ENCODE measurements at places on chromosomes 6 and 20. TPM values are rescaled to one million over a fixed set of nuclear protein-coding genes. Genes with fewer than 3 reads are reported as not detected.

The RRAGD gene
- total RNA-seq: not detected

The C20orf144 gene
- not detected for total RNA-seq

The PFDN4 gene
- 27.9 TPM for total RNA-seq

The TREM1 gene
- total RNA-seq: not detected

The MARCKS gene
- 53.1 TPM for total RNA-seq

- DNase-seq: no peak
Measured at GRCh38 chr6:162219266-162219665, 508.3 kb downstream of the PRKN start.

GRCh38 chr20:33693741-33694638 is 7.8 kb upstream of the E2F1 start:
- DNase-seq: no peak

DNA sequence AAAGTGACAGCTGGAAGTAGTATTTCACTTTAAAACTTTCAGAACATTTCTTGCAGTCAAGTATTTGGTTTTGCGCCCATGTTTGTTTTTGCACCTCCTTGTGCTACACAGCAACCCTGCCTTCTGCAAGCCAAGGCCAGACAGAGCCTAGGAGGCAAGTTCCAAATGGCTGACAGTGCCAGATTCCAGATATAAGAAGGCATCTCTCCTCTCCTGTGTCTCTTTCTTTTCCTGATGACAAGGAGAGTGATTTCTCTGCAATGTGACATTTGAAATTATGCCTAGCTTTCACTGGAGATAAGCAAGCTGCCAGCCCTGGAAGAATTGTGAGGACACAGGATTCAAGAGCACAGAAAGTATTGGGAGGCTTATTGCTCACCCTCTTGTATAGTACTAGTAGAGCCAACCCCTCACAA is 149.1 kb upstream of the TENT5A start:
- DNase-seq: no peak

DNA sequence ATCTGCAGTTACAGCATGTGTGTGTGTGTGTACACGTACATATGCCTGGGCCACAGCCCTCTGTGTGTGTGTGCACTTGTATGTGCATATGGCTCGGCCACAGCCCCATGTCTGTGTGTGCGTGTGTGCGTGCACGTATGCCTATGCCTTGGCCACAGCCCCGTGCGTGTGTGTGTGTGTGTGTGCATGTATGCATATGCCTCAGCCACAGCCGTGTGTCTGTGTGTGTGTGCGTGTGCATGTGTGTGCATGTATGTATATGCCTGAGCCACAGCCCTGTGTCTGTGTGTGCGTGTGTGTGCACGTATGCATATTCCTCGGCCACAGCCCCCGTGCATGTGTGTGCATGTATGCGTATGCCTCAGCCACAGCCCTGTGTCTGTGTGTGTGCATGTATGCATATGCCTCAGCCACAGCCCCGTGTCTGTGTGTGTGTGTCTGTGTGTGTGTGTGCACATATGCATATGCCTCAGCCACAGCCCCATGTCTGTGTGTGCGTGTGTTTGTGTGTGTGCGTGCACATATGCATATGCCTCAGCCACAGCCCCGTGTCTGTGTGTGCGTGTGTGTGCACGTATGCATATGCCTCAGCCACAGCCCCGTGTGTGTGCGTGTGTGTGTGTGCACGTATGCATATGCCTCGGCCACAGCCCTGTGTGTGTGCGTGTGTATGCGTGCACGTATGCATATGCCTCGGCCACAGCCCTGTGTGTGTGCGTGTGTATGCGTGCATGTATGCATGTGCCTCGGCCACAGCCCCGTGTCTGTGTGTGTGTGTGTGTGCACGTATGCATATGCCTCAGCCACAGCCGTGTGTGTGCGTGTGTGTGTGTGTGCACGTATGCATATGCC is 14.6 kb upstream of the C20orf204 start:
- DNase-seq: no peak

GRCh38 chr6:85044361-85044760 is 280.0 kb upstream of the TBX18 start:
- DNase-seq: no peak

DNA sequence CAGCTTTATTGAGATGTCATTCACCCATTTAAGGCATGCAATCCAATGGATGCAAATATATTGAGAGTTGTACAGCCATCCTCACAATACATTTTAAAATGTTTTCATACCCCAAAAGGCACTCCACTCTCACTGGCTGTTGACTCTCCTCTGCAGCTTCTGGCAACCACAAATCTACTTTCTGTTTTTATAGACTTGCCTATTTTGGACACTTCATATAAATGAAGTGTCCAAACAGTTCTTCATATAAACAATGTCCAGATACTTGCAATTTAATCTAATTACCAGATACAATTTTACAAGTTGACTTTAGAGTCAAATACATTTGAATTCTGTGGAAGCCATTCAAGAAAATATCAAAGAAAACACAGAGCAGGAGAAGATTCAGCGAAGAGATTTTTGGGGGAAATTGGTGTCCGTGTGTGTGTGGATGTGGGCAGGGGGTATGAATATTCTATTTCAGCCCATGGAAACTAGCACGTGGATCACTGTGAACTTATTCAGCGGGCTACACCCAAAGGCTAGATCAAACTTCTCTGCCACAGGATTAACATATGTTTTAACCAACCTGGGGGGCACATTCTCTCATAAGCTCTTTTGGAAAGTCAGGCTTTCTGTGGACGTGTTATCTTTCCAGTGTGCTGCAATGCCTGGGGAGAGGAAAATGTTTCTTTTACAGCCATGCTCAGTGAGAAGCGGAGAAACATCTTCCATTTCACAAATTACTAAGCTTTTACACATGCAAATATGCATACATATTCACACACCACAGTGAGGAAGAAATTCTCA is 73.9 kb downstream of the PLG start:
- no peak for DNase-seq

DNA sequence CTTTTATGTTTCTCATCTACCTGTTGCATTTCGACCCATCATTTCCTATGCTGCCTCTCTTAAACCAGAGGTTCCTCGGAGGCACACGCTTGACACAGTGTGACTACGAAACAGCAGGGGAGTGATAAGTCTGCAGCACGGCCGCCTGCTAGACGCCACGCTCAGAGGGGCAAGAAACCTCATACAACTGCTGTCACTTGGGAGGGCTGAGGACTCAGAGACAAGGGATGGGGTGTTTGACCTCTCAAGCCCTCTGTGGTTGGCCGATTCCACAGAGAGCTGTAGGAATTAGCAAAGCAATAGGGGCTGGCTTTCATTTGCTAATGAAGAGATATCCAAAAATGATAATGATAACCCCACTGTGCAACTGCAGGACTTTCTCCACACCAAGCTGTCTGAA is 372.5 kb downstream of the ZFAND3 start:
- no peak for DNase-seq

- DNase-seq: no peak
Measured at GRCh38 chr6:52537001-52537753, 39.7 kb downstream of the TRAM2 start.

GRCh38 chr6:2528156-2528555 is 222.6 kb downstream of the MYLK4 start:
- DNase-seq: no peak

DNA sequence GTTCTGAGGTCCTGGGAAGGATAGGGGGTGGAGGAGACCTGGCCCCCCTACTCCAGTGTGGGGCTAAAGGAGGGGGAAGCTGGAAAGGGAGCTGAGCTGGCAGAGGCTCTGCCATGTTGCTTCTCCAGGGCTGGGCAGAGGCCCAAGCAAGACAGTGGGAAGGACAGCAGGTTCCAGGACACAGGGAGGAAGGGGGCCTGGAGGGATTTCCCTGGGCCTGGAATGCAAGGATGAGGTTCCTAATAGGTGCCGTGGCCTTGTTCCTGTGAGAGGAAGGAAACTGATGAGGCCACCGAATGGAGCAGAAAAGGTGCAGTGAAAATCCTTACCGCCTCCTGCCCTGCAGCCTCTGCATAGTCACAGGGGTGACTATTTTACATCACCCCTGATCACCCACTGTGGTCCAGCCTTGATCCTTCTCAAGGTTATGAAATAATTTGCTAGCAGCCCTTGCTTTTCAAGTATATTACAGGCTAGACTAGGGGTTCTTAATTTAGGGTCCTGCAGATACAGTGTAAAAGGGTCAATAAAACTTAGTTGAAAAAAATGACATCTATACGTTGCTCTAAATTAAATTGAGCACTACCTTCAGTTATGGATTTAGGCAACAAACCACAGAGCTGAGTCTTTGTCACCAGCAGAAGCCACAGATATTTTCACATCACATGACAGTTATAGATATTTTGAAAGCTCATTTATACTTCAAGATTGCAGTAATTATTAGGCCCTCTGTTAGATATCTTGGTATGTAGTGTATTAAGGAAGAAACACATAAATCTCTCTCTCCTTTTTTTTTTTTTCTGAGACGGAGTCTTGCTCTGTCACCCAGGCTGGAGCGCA is 45.7 kb upstream of the RNF24 start:
- no peak for DNase-seq

- DNase-seq: peak; percentile 71
Measured at GRCh38 chr6:26064619-26065257, 22.5 kb upstream of the HFE start.

DNA sequence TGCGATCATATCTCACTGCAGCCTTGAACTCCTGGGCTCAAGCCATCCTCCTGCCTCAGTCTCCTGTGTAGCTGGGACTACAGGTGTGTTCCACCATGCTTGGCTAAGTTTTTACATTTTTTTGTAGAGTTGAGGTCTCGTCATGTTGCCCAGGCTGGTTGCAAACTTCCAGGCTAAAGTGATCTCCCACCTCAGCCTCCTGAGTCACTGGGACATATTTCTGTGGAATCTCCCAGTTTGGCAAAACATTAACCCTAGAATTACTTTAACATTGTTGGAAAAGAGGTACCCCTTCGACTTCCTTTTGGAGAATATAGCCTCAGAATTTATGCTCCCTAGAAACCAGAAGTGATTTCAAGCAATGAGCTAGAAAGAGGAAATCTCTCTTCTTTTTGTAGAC is 57.2 kb downstream of the SHLD1 start:
- no peak for DNase-seq

GRCh38 chr6:139888681-139889122 is 514.3 kb upstream of the CITED2 start:
- DNase-seq: no peak

DNA sequence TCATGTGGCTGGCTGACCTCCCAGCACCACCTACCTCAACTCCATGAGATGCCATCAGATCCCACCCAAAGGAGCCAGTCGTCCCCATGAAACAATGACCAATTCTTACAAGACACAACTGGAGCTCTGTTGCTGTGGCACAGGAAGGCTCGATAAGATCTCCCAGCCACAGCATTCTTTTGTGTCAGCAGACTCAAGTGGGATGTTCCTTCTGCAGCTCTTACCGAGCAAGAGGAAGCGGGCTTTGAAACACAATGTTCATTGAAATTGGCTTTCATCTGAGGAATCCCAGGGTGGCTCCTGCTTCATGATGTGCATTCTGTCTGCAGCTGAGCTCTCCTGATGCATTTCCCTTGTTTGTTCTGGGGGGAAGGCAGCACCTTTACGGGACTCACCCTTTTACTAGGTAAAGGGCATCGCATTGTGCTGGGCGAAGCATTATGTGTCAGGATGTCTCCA is 222.0 kb upstream of the SGK1 start:
- peak; percentile 88 for DNase-seq

DNA sequence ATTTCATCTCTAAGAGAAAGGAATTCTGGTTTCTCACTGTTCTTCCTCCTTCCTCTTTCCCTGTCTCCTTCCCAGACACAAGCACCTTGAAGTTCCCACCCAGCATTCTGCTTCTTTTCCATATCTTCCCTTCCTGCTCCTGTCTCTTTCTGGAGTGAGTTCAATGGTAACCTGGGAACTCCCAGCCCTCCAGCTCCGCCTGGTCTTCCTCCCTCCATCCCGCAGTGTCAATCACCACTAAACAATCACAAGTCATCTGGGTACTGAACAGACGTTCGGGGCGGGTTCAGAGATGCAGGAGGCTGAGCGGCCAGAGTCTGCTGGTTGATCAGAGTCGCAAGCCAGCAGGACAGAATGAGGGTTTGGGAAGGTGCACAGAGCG is 7.7 kb downstream of the TTBK1 start:
- peak; percentile 37 for DNase-seq

- DNase-seq: no peak
Measured at GRCh38 chr6:105135907-105136430, 43.8 kb downstream of the POPDC3 start.

- DNase-seq: no peak
Measured at GRCh38 chr20:33789858-33790182, 21.3 kb upstream of the CHMP4B start.

DNA sequence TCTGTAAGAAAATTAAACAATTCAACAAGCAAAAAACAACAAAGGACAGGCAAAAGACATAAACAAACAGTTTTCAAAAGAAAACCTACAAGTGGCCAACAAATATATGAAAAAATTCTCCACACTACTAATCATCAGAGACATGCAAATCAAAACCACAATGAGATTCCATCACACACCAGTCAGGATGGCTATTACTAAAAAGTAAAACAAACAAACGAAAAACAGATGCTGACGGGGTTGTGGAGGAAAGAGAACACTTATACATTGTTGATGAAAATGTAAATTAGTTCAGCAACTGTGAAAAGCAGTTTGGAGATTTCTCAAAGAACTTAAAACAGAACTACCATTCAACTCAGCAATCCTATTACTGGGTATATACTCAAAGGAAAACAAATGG is 537.6 kb downstream of the HDGFL1 start:
- no peak for DNase-seq

Measured in HT-29 (cell line).